ENCODE measurements at places on chromosomes 3 and 15.

DNA sequence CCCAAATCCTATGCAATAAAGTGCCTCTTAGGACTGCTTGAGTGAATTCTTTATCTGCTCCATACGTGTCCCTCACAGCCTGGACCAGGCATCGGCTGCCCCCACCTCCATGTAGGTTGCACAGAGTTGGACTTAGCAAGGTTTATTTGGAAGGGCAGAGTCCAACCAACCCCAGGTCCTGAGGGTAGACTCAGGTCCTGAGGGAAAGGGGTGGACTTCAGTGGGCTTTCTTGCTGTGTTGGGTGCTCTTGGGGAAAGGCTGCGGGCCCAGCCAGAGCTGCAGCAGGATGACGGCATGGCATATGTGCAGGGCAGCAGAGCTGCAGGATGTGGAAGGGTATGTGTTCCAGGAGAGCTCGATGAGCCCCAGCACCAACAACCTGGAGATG is 6.5 kb downstream of the ALG3 start:
- no peak for DNase-seq

DNA sequence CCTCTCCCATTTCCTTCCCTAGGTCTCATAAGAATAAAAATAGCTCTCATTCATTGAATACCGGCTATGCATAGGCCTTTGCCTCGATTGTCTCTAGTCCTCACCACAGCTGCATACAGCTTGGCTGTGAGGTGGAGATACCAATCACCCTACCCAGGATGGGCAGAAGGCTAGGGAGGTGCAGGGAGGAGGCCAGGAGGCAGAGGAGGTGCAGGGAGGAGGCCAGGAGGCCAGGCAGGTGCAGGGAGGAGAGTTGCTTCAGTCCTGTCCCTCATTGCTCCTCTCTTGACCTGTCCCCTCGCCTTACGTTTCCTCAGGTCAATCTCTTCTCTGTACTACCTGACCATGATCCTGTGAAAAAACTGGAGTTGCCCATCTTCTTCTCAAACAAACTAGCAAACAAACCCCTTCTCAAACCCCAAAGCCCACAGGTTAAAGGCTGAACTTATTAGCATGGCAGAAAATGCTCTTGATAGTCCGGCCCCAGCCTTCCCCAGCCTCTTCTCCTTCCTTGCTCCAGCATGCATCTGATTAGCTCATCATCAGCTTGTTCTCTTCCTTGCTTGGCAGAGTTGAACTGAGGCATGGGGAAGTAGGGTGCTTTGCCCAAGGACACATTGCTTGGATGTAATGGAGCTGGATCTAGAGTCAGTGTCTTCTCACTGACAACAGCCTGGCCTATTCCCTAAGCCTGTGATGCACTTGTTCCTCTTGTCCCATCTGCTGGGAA is 15.8 kb downstream of the PODXL2 start:
- no peak for DNase-seq

DNA sequence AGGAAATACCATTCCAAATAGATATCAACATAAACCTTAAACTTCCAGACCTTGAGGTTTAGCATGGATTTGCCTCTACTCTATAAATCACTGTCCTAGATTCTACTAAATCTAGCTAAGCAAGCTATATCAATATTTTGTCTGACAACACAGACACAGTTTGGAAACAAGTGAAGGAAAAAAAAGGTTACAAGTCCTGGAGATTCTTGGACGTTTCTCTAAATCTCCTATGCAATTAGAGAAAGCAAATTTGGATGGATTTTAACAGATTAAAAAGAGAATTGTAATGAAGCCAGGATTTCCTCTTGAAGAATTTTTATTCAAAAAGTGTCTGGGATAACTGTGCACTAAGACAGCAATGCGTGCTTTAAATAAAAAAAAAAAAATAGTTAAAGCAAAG is 441.1 kb upstream of the DPH6 start:
- no peak for DNase-seq

DNA sequence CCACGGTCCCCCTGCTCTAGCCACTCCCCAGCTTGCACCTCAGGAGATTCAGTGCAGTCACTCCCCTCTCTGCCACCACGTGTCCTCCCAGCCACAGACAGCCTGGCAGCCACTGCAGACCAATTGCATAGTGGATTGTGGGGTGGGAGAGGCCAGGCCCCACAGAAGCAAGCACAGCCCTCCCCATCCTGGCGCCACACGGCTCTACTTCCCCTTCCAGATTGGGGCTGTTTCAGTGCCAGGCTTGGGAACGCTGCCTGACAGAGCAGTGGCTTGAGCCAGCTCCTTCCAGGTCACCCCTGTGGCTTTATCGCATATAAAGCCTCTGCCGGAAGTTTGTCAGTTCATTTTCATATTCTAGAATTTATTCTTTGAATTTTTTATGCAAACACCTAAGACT is 90.7 kb downstream of the TMEM266 start:
- DNase-seq = peak; percentile 31

DNA sequence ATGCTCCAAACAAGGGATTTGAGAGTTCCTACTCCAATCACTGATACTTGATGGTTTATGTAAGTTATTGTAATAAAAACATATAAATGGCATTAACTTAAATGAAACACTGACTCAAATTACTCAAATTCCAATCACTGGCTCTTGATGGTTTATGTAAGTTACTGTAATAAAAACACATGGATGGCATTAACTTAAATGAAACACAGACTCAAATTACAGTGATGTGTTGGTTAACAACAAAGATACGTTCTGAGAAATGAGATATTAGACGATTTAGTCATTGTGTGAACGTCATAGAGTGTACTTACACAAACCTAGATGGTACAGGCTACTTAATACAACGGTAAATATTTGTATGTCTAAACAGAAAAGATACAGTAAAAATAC is 6.6 kb downstream of the MOBP start:
- DNase-seq = no peak

GRCh38 chr15:81254277-81254915 is 57.7 kb downstream of the IL16 start:
- DNase-seq = no peak

DNA sequence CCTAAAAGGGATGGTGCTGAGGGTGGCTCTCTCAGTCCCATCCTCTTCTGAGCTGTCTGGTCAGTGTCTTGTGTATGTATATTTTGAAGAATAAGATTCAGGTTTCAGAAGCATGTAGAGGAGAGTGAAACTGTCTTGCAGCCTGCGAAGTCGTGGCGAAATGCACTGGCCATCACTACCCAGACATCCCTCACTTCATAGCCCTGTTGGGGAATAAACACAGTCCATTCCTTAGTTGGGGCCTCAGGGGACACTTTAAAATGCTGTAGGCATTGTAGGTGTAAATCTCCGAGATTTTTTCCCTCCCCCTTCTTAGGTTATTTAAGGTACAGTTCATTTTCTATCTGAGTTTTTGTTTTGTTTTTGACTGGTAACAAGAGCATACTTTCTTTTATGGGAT is 93.8 kb downstream of the DNASE1L3 start:
- no peak for DNase-seq

GRCh38 chr15:70339571-70340493 is 242.1 kb upstream of the TLE3 start:
- DNase-seq = no peak

GRCh38 chr15:96593735-96594134 is 263.2 kb downstream of the NR2F2 start:
- no peak for DNase-seq

DNA sequence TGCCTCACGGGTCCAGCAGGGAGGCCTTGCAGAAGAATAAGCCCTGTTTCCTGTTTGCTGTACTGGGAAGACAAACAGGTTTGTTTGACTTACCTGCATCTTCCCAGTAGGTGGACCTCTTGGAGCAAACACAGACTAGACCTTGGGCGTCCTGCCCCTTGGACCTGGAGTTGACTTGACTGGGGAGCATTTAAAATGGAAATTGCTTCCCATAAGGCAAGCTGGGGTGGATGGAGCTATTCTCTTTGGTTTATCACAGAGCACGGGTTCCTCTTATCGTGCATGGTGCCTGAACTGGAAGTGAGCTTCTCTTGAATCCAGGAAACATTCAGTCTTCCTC is 151.4 kb downstream of the RPLP1 start:
- no peak for DNase-seq

DNA sequence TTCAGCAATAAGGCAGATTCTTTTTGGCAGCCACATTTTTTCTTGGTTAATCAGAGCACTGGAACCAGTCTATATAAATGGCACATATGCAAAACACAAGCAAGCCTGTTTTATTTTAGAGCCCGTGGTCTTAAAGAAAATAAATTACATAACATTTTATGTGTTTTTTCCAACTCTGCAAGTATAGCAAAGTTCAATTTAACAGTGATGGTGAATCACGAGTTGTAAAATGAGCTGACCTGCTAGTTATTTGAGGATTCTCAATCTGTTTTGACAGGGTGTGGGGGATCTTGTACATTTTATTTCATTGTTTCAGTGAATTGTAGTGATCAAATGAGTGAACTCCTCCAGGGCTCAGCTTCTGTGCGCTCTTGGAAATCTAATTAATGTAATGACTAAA is 2.7 kb downstream of the ARHGEF26 start:
- DNase-seq = no peak

DNA sequence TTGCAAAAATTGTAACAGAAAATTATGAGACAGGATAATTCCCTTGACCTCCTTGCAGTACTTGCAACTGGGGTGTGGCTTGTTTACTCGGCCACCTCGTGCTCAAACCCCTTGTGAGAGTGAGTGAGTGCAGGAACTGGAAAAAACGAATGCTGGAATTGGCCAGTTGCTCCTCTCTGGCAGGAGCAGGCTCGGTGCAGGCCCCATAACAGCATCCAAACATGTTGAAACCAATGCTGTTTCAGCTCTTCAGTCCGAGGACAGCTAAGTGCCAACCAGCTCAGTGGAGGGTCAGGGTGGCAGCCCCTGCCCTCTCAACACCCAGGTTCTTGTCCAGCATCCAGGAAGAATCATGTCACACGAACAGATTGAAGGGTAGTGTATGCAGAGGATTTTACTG is 36.9 kb downstream of the METTL6 start:
- no peak for DNase-seq

DNA sequence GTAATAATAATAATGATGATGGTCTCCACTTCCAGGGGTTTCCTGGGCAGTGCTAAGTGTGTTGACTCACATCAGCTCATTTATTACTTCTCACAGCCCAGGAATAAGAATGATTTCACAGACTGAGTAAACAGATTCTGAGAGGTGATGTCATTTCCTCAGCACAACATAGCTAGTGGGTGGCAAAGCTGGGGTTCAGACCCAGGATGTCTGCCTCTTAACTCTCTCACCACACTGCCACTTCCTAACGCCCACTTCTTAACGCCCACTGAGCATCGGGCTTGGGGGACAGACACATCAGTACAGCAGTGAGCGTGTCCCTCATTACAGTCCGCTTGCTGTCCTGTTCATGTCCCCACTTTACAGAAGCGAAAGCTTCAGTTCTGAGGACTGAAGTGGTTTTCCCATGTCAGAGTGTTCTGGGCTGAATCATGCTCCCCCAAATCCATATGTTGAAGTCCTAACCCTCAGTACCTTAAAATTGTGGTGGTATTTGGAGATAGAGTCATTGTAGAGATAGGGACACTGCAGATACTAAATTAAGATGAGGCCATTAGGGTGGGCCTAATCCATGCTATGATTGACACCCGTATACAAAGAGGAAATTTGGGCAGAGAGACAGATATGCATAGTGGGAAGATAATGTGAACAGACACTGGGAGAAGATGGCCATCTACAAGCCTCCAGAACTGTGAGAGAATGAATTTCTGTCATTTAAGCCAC is 68.0 kb downstream of the ATP2B2 start:
- no peak for DNase-seq

DNA sequence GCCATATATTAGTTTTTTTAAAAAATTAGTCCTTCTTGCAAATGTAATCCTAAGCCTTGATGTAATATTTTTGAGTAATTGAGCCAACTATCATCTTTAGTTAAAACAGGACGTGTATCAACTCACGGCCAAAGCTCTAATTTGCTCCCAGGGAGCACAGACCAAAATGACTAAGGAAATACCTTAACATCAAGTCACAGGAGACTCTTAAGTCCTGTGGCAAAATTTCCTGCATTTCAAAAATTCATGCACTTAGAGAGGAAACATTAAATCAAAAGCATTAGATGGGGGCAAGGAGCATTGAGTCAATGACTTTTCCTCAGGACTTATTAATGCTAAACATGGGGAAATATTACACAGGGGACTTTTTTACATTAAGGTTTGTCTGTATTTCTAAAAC is 276.0 kb downstream of the MFSD1 start:
- DNase-seq = no peak

DNA sequence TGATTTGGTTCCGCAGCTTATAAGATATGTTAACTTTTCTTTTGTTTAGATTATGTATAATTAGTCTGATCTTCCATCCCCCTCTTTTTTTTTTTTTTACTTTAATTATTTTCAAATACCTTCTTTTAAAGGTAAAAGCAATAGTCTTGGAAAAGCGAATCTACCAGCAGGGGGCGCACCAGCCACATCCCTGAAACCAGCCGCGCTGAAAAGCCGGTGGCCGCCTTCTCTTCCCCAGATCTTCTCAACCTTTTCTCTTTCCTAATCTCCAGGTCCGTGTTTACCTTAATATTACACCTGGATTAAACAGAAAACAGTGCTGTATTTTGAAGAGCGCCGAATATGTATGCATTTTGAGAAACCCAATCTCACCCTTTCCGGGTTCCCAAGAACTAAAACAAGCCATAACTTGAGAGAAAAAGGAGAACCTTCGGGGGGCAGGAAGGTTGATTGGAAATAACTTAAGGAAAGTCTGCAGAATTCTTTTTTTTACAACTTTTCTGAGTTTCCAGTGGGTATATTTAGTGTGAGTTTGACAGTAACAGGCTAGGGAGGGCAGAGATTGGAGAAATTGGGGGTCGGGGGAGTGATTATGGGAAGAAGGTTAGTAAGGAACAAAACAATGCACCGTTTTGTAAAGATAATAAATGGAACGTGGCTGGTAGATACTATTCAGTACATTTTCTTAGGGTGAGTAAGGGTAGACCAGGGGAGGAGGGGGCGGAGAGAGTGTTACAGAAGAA is 2.0 kb upstream of the SOX2 start:
- no peak for DNase-seq

- DNase-seq = no peak
Observed at GRCh38 chr3:194817936-194818335, 132.3 kb downstream of the FAM43A start.

Measured in globus pallidus (tissue), 1 donor.